ENCODE measurements at places on chromosomes 16 and 17.
A peak's percentile ranks its signal among the peaks of the same experiment; 100 is the strongest.

DNA sequence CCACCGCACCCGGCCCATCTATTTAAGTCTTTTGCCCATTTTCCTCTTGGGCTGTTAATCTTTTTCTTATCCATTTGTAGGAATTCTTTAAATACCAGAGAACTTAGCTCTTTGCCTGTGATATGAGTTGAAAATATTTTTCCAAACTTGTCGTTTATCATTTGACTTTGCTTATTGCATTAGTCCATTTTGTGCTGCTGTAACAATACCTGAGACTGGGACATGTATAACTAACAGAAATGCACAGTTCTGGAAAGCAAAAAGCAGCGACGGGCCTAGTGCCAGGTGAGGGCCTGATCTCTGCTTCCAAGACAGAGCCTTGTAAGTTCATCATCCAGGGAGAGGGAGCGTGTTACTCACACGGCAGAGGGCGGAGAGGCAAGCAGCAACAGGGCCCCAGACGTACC is 25.6 kb upstream of the BHLHA9 start:
- no peak for DNase-seq
- no peak overlapping the region for H3K27ac ChIP-seq
- peaks cover 9% of the 10 kb centered on the region for H3K4me1 ChIP-seq
- H3K36me3 ChIP-seq: no peaks in the 10 kb centered on the region
- peaks cover 17% of the 10 kb centered on the region for H3K27me3 ChIP-seq

- no peaks in the 10 kb centered on the region for H3K27me3 ChIP-seq
- peaks cover 25% of the 10 kb centered on the region for H3K36me3 ChIP-seq
- peak; percentile 27 for DNase-seq
- H3K4me1 ChIP-seq: peaks cover 55% of the 10 kb centered on the region
Measured at GRCh38 chr16:8867216-8867931, 1.4 kb downstream of the CARHSP1 start.

DNA sequence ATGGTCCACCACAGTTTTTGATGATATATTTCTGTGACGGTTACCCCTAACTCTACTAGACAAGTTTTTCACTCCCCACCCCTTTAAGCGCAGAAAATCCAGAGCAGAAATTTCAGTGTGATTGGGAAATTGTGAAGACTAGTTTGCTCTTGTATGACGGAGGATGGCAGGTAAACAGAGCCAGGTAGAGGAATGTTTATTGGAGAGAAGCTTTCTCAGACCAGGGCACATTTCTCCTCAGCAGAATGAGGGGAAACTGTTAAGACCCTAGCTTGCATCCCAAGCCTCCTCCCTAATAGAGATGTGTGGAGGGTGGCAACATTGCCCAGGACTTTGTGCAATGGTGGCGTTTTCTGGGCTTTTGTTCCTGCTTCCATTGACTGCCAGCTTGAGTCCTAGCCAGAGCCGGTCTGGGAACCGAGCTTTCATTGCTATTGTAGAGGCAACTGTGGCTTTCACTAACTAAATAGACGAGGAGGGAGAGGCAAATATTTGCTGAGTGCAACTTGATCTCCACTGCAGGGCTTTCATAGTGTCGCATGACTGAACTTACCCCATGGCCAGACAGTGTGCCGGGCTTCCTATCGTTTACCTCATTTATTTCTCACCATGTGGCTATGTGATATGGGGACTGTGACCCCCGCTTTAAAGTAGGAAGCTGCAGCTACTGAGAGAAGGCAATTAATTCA is 159.6 kb upstream of the MPHOSPH6 start:
- no peaks in the 10 kb centered on the region for H3K36me3 ChIP-seq
- H3K27me3 ChIP-seq: no peaks in the 10 kb centered on the region
- H3K4me3 ChIP-seq: no peak overlapping the region
- no peak for DNase-seq

- peak overlapping the region; percentile 64 for H3K27ac ChIP-seq
- peaks cover 4% of the 10 kb centered on the region for H3K4me1 ChIP-seq
- no peak for DNase-seq
- H3K4me3 ChIP-seq: no peak overlapping the region
Measured at GRCh38 chr17:36496018-36496789, 9.7 kb downstream of the ZNHIT3 start.

GRCh38 chr16:69115361-69115760 is 9.9 kb downstream of the HAS3 start:
- H3K4me1 ChIP-seq: peaks cover 3% of the 10 kb centered on the region
- H3K4me3 ChIP-seq: no peak overlapping the region
- H3K27me3 ChIP-seq: no peaks in the 10 kb centered on the region
- DNase-seq: no peak

- H3K4me1 ChIP-seq: no peaks in the 10 kb centered on the region
- H3K27me3 ChIP-seq: no peaks in the 10 kb centered on the region
- DNase-seq: no peak
Measured at GRCh38 chr16:61569028-61569427, 467.2 kb downstream of the CDH8 start.

DNA sequence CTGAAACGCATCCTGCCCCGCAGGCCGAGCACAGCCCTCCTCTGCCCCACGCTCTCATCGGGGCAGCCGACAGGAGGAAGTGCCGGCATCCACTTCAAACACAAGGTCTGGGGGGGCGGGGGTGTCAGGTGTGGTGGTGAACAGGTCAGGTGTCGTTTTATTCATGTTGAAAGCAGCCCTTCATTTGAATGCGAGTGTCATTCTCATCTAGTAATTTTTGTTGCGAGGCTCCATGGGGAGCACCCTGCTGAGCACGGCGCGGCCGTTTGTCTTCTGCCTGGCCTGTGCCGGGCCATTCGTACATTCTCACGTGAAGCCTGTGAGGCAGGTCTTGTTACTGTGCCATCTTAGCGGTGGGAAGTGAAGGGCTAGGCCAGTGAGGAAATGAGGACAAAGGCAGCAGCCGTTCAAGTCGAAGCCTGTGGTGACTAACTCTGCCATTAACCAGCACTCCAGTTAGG is 1.9 kb downstream of the ACSF3 start:
- DNase-seq: no peak
- H3K4me3 ChIP-seq: peak overlapping the region; percentile 96
- H3K36me3 ChIP-seq: peaks cover 29% of the 10 kb centered on the region
- peaks cover 2% of the 10 kb centered on the region for H3K27me3 ChIP-seq
- peak overlapping the region; percentile 99 for H3K27ac ChIP-seq
- H3K4me1 ChIP-seq: peaks cover 67% of the 10 kb centered on the region

GRCh38 chr17:73630965-73631595 is 13.2 kb downstream of the SDK2 start:
- DNase-seq: no peak
- H3K4me3 ChIP-seq: no peak overlapping the region
- no peaks in the 10 kb centered on the region for H3K27me3 ChIP-seq
- no peaks in the 10 kb centered on the region for H3K36me3 ChIP-seq
- H3K4me1 ChIP-seq: peaks cover 10% of the 10 kb centered on the region

GRCh38 chr17:75983501-75984181 is 4.6 kb downstream of the TEN1 start:
- H3K4me1 ChIP-seq: peaks cover 15% of the 10 kb centered on the region
- no peaks in the 10 kb centered on the region for H3K27me3 ChIP-seq
- DNase-seq: no peak
- no peak overlapping the region for H3K27ac ChIP-seq
- no peak overlapping the region for H3K4me3 ChIP-seq
- no peaks in the 10 kb centered on the region for H3K36me3 ChIP-seq

- H3K4me3 ChIP-seq: no peak overlapping the region
- H3K27ac ChIP-seq: no peak overlapping the region
- peaks cover 39% of the 10 kb centered on the region for H3K27me3 ChIP-seq
Measured at GRCh38 chr17:16585796-16586195, 16.8 kb upstream of the ZNF287 start.

DNA sequence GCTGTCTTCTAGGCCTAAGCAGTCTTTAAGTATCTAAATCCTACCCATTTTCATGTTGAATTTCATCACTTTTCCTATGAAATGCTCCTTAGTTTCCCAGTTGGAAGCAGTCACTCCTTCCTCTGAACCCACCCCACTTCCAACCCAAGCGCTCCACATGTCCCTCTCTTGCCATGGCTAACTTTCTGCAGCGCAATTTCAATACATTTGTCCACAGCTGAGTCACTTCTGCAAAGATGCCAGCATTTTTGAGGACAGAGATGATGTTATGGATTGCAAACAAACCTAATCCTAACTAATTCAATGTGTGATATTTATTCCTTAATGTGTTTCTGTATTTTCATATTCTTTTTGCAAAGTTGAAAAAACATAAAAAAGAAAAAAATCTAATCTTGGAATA is 71.7 kb downstream of the HLF start:
- H3K36me3 ChIP-seq: peaks cover 3% of the 10 kb centered on the region
- peaks cover 14% of the 10 kb centered on the region for H3K4me1 ChIP-seq
- no peak for DNase-seq
- H3K27ac ChIP-seq: no peak overlapping the region
- no peak overlapping the region for H3K4me3 ChIP-seq

Measured in activated CD4-positive, alpha-beta T cell treated with anti-CD3 and anti-CD28 coated beads, Interleukin-2, amount 10 ng/mL, durations not matched to agents 7 days and 5 days (primary cell).